ENCODE measurements at places on chromosomes 2 and 18.

DNA sequence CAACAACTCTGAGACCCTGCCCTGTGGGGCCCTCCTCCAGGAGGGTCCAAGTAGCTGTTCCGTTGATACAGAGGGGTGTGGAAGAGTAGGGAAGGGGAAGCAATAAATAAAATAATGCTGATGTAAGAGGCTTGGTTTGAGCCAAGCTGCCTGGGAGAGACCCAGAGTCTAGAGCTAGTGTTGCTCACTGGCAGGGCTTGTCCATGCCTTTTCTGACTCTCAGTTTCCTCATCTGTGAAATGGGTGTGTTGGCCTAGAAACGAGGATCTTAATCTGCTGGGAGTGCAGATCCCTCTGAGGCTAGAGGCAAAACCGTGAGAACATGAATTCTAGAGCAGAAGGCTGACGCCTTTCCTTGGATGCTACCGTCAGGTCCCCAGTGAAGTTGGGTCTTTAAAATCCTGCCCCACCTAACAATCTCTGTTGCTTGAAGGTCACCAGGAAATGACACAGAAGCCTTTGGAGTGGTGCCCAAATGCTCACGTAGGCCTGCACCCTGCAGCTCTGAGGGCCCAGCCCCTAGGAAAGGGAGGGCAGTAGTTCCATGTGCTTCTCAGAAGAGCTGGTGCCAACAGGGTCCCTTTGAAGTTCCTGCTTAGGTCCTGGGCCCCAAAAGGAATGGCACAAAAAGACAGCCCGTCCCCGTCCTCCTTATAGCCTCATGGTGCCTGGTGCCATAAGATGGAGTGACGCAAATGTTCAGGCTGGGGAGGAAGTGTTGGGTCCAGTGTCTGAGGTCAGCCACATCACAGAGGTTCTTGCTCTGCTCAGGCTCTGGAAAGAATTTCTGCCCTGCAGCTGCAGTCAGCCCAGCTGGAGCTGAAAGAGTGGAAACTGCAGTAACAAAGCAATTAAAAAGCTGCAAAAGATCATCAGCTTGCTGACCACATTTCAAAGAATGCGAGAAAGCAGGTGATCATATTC lies 73.2 kb upstream of the SMAD2 start:
- DNase-seq = no peak

DNA sequence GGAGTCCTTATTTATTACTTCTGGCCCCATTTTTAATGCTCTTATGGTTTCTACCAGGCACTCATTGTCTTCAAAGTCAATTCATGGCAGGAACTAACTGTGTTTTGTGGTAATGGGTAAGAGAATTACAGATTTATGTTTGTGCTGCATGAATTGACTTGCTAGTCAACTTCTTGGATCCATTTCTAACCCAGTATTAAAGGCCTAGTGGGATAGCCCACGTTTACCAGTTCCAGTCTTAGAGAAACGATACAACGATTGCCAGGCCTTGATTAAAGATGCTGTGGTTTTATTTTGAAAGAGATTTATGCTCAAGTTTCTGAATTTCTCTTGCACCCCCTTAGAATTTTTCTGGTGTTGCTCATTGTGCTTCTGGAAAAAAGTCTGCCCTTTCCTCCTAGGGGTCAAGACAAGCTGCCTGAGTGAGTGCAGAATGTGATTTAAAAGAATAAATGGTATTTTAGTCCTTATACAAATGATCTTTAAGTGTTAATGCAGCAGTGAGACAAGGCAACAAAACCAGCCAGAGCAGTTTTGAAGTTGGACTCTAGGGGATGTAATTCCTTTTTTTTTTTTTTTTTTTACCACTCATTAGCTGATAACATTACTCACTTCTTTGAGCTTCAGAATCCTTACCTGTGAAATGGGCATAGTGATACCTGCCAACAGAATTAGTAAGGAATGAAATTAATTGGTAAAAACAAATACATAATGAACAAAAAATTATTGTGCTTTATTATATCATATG lies 101.5 kb downstream of the ARHGAP15 start:
- no peak for DNase-seq

GRCh38 chr18:23302511-23302850 lies 150.6 kb upstream of the RIOK3 start:
- no peak for DNase-seq

DNA sequence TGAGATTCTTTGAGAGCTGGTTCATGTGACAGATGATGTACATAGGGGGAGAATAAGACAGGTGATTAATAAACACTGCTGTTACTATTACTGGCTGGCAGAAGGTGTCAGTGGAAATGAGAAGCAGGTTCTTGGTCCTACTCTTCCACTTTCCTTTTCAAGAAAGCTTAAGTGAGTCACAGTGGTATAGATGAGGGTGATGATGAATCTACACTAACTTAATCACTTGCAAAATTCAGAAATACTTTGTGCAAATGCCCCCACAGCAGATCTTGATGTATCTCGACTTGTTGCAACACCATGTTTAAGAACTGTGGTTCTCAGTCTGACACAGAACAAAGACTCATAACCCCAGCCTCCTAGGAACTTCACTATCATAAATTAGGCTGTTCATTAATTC lies 35.9 kb upstream of the MGAT5 start:
- DNase-seq = no peak

- no peak for DNase-seq
These were observed 164.4 kb downstream of the TMEFF2 start for GRCh38 chr2:192030289-192030688.

DNA sequence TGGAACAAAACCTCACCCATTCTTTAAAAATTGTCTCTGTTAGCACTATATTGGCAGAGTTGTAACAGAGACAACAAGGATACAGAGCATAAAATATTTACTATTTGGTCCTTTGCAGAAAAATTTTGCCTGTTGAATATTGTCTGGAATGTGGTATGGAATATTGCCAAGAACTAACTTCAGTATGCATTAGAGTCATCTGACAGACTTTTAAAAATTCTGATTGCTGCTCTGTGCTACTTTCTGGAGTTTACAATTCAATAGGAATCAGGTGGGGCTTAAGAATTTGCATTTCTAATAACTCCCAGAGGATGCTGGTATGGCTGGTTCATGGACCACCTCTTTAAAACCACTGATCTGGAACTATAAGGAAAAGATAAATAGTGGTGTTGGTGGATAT lies 32.8 kb upstream of the NYAP2 start:
- DNase-seq = no peak

DNA sequence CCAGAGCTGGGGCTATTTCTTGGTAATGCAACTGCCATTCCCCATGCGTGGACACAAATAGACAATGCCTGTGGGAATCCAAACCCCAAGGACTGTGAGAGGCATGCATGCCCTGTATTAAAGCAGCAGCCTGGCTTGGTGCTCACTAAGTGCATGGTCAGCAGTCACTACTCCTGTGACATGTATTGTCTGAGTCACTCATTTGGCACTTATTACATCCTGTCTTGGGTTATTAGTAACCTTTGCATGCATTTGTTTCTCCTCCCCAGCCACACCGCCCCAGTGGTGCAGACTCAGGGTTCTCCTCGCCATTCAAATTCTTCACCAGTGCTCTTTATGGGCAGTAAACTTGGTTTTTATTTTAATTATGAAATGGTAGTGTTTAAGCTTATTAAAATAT lies 30.2 kb downstream of the PRKCE start:
- no peak for DNase-seq

All from activated T-cell treated with anti-CD3 and anti-CD28 coated beads for 48 hours (primary cell).